ENCODE measurements at places on chromosomes 6 and 20.

DNA sequence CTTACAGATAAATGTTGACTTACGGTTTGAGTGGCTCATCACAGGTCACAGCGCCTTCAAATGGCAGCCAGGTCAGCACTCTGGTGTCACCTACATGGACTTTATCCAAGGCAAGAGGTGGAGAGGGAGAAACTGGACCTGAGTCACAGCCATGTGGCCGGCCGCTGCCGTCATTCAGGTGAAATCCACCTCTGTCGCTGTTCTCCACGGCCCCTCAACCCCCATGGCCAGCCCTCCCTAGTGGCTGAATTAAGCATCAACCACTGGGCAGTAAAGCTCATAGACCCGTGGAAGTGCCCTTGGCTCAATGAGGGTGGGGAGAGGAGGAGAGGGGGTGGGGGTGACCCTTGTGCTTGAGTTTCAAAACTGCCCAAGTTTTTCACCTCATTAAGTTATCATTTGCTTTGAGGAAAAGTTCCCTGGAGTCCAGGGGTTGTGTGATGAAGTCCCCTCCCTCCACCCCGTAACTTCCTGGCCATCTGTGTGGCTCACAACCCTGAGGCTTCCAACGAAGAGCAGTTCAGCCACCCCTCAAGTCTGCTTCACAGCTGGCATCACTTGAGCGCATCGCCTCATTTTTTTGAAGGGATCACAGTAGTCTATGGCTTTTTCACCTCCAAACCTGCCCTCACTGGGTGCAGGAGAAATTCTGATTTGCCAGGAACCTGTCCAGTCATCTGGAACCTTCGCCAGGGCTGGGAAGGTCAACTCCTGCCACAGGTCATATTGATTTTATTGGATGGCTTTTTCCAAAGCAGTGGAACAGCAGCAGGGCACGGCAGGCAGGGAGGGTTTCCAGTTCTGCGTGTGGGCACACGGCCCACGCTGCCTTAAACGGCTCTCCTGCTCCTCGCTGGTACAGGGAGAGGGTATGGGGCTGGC is 43.5 kb upstream of the APCDD1L start:
- DNase-seq: no peak

- no peak for DNase-seq
These were observed 48.1 kb downstream of the FOXC1 start for GRCh38 chr6:1657771-1658165.

DNA sequence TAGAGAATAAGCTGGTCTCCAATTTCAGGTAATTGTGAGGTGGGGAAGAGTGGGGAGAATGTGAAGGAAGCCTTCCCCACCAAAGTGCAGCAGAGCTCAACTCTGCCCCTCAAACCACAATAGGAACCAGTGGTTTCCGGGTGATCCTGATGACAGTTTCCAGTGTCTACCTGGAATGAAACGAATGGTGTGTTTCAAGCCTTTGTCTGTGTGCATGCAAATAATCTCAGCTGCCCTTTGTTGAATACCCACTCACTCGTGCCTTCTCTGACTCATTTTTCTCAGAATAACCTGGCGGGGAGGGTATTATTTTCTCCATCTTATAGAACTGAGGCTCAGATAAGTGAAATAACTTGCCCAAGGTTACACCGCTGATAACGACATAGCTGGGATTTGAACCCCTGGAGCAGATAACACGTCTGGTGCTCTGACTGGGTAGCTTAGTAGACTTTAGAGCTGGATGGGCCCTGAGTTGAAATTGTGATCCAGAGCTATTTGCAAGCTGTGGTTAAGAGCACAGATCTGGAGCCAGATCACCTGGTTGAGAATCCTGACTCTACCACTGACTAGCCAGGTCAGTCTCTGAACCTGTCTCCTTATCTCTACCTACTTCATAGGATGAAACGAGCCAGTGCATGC is 85.1 kb downstream of the EYA2 start:
- peak; percentile 8 for DNase-seq

GRCh38 chr20:54067606-54068174 is 2.7 kb downstream of the BCAS1 start:
- DNase-seq: no peak

GRCh38 chr6:118825661-118826060 is 68.3 kb upstream of the ASF1A start:
- DNase-seq: no peak

GRCh38 chr6:166540631-166541331 is 45.7 kb downstream of the RAMACL start:
- DNase-seq: peak; percentile 56

DNA sequence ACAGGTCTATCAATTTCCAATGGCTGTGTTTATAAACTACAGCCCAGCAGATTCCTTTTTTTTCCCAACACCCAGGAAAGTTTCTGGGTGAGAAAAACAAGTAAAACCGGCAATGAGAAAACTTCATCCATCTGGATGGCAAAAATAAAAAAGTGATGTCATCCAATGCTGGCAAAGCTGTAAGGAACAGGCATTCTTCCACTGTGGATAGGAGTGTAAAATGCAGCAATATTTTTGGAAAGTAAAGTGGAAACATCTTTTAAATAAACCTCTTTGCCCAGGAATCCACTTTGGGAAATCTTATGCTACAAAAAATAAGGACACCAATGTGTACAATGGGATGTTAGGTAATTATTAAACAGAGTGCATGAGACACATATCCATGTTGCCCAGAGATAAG is 102.1 kb upstream of the NT5E start:
- DNase-seq: no peak

DNA sequence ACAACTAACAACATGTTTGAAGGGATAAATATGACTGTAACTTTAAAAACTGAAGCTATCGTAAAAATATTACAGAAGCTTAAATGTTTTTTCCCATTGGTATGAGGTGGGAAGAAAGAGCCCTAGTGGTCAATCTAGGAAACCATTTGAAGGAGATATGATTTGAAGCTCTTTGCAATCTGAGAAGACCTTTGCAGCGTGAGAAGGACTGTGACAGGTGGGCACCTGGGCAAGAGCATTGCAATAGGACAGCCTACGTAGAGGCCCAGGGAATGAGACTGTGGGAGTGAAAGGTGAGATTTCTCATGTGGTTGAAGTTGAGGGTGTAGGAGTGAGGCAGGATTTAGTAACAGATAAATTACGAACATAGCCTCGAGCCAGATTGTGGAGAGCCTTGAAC is 108.0 kb upstream of the PDE7B start:
- no peak for DNase-seq

- no peak for DNase-seq
These were observed 14.1 kb downstream of the CDYL start for GRCh38 chr6:4790158-4790899.

DNA sequence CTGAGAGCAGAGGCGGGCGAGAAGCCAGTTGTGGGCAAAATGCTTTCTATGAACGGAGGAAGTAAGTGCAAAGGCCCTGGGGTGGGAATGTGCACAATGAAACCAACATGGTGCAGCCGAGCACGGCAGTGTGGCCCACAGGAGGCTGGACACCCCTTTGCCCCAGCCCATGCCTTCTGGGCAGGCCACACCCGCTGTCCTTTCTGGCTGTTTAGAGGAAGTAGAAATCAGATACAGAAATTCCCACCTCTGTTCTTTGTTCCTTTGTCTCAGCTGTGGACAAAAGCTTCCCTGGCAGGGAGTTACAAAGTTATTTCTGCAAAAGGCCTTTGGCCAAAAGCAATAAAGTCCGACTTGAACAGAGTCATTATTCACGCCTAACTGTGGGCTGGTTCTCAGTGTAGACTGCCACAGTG is 11.9 kb downstream of the SULF2 start:
- DNase-seq: no peak

GRCh38 chr6:112990971-112991370 is 643.8 kb downstream of the RFPL4B start:
- no peak for DNase-seq

DNA sequence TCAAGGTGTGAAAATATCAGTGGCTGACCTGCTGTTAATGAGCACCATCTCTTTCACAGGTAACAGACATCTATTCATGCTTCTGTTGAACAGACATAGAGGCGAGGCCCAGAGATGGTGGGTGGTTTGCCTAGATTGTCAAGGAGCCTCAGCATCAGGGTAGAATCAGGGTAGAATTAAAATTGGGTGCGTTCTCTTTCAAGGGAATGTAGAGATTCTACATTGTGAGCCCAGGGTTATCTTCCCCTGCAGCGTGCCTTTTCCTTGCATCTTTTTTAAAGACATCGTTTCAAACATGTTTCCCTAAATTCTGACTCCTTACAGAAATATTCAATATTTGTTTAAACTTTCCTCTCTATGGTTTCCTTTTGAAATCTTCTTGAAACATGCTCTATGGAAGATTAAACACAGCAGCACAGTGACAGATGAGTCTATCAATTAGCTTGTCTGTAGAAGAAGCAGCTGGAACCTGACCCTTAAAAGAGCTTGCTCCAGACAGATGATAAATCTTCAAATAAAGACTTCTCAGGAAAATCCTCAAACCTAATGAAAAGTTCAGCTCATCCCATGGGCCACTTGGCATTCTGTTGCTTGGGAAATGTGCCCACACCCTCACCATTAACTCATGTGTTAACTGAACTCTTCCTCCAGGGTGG is 119.8 kb downstream of the IPCEF1 start:
- DNase-seq: no peak

- no peak for DNase-seq
These were observed 119.7 kb downstream of the GRIK2 start for GRCh38 chr6:101513181-101513580.

- no peak for DNase-seq
These were observed 47.9 kb downstream of the HMGN3 start for GRCh38 chr6:79186564-79186963.

DNA sequence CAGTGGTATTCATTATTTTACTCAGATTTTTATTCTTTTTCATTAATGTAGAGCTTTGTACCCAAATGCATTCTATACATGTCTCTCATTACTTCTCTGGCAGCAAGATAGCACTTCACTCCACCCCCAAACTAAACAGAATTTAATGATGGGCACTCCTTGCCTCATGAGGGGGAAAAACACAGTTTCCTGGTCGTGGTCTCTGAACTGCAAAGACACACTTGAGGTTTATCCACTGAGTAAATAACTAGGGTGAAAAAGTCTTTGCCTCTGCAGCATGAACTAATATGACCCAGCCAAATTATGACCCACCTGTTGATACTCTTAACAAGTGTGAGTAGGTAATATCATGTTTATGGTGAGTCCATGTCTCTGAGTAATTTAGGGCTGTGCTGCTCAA is 785.2 kb upstream of the FLRT3 start:
- no peak for DNase-seq

- DNase-seq: no peak
These were observed 39.5 kb downstream of the PIGU start for GRCh38 chr20:34637245-34638038.

GRCh38 chr6:7675353-7675945 is 50.5 kb upstream of the BMP6 start:
- DNase-seq: no peak

DNA sequence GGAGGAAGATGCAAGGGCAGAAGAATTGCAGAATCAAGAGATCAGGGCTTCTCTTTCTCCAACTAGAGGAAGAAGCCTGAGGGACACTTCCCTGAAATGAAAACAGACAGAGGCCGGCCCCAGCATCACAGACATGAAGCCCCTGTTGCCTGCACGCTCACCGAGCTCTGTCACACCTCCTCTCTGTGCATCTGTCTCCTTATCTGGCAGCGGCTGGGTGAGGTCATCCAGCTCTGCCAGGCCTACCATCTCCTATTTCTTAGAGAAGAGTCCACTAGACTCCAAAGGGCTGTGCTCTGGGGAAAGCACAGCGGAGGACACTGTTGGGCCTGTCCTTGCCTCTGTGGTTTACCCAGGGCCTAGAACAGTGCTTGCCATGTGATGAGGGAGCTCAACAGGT is 71.9 kb upstream of the MLN start:
- DNase-seq: no peak

- DNase-seq: peak; percentile 45
These were observed 334.9 kb upstream of the JARID2 start for GRCh38 chr6:14910692-14911547.

- no peak for DNase-seq
These were observed 23.1 kb downstream of the ENPP3 start for GRCh38 chr6:131660195-131660594.

DNA sequence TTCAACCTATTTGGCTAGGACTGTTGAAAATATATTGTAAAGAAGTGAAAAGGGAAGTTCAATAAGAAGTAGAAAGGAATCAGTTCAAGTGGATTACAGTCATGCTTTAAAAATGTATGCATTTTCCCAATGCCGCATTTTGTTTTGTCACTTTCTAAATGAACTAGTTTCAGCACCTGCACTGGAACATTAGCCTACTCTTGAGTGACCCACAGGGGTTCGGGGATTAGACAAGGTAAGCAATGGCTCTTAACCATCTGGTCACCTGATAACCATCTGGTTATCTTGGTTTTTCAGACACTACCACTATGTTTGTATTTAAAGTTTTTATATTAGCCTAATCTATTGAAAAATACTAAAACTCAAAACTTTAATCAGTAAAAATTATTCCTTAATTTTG is 97.6 kb downstream of the CD164 start:
- no peak for DNase-seq

Data from activated naive CD4-positive, alpha-beta T cell treated with anti-CD3 and anti-CD28 coated beads for 36 hours (primary cell).